ENCODE measurements at places on chromosomes 13 and 19.

- DNase-seq, result no peak
These were observed 43.3 kb downstream of the DLEU7 start for GRCh38 chr13:50800091-50800739.

DNA sequence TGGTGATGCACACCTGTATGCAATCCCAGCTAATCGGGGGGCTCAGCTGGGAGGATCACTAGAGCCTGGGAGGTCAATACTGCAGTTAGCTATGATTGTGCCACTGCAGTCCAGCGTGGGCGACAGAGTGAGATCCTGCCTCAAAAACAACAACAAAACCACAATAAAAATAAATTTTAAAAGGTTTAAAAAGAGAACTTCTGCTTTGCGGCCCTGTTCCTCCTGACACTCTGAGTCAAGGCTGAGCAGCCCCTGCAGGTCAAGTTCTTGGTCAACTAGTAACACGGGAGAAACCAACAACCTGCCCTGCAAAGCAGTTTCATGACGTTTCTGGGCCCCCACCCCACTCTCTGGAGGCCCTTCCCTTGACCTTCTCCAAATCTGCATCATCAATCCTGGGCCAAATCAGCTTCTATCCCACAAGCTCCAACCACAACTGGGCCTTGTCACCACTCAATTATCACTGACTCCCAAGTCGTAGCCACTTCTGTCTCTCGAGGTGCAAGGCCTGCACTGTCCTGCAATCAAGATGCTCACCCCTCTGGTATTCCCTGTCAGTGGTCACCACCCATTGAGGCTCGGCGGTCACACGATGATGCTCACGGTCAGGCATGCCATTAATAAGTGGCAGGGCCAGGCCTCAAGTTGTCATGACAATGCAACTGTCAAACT is 7.5 kb downstream of the ELAVL1 start:
- no peak for DNase-seq

- DNase-seq, result peak; percentile 78
These were observed 91.4 kb upstream of the CACNA1A start for GRCh38 chr19:13597640-13598039.

- no peak for DNase-seq
These were observed 26.9 kb downstream of the PCCA start for GRCh38 chr13:100115693-100116254.

GRCh38 chr13:74306496-74306895 is 172.3 kb upstream of the KLF12 start:
- no peak for DNase-seq

DNA sequence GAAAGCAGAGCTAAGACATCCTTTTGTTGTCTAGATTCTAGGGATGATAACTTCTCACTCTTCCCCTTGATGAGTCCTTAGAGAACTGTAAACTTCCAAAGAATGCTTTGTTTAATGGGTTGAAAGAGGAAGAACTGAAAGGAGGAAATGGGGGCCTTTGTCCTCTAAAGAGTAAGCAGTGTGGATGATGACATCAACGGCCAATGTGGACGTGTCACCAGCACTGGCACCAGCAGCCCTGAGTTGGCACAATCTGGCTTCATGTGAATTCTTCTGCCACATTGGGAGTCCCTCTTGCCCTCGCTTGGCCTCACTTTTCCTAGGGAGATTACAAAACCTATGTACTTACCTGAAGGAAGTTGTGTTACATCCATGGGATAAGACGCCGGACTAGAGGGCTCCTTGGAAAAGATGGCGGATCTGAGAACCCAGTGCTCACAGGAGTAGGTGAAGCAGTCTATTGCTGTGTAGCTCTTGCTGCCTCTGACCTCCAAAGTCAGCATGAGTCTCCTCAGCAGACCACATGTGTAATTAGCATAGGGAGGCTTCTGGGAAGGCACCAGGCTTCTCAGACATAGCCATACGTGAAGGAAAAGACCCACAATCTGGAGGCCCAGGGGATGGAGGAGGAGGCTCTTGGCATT is 62.8 kb downstream of the RGCC start:
- no peak for DNase-seq

- DNase-seq, result no peak
These were observed 593.5 kb downstream of the KCTD12 start for GRCh38 chr13:76292726-76293125.

GRCh38 chr13:99045396-99045795 is 67.5 kb upstream of the DOCK9 start:
- DNase-seq, result no peak

GRCh38 chr13:50671497-50671850 is 172.0 kb downstream of the DLEU7 start:
- no peak for DNase-seq

DNA sequence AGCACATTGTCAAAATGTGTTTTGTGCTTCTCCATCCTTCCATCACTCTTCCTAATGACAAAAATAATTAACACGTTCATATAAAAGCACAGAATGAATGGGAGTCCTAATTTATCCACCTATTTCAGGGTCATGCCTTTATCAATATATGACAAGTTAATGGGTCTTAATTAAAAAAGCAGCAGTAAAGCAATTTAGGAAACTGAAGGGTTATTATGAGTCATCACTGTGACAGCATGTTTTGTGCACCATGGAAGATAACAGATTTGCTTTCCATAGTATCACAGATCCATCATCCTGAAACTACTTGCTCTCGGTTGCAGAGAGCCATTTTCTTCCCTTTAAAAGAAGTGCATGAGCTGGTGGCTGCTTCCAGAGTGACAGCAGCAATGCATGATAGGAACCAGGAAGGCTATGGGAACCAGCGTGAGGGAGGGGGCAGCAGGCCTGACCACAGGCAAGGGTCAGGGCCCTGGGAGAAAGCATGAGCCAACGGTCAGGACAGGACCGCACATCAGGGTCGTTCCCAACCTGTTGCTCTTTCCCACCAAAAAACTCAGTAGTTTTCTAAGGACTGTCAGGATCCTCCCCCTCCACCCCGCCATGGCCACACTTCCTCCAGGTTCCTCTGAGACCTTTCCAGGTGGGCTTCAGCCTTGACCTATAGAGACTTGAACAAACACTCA is 784.1 kb downstream of the UQCRFS1 start:
- DNase-seq, result no peak

DNA sequence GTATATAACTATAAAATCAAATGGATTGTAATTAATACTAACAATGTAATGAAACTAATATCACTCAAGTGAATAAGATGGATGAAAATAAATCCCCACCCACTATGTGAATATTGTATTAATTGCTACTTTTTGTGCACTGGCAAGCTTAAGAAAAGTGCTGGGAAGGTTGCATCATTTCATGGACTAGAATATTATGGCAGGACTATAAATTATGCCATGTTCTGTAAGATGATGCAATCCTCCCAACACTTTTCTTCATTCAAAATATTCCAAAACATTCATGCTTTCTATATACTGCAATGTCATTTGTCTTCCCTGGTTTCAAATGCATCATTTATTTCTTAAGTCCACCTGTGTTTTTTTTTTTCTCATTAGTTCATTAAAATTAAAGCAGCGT is 457.6 kb upstream of the GPC6 start:
- DNase-seq, result no peak
